ENCODE measurements at places on chromosomes 3 and 15.

DNA sequence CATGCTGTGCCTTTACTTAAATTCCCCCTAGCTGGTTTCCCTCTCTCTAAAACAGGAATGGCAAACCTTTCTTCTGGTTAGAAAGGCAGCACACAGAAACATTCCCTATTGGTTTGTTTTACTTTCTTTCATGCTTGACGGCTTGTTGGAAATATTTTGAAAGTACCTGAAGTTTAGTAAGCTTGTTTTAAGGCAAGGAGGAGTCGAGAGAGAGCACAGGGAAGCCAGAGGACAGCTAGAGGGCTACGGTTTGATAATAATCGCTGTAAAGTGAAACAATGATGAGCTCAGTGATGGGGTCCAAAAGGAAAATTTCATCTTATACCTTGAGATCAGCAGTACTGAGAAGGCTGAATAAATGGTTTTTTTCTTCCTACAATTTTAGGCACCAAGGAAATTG lies 64.1 kb downstream of the ATP13A4 start:
- no peak for DNase-seq

- no peak for DNase-seq
Measured at GRCh38 chr3:139222100-139222657, 121.6 kb upstream of the MRPS22 start.

GRCh38 chr3:21100656-21101359 lies 650.2 kb downstream of the ZNF385D start:
- no peak for DNase-seq

- no peak for DNase-seq
Measured at GRCh38 chr3:30733209-30733608, 126.8 kb downstream of the TGFBR2 start.

GRCh38 chr3:117443014-117443413 lies 733.4 kb downstream of the TUSC7 start:
- no peak for DNase-seq

- no peak for DNase-seq
Measured at GRCh38 chr3:184142199-184142598, 7.0 kb downstream of the EIF2B5 start.

DNA sequence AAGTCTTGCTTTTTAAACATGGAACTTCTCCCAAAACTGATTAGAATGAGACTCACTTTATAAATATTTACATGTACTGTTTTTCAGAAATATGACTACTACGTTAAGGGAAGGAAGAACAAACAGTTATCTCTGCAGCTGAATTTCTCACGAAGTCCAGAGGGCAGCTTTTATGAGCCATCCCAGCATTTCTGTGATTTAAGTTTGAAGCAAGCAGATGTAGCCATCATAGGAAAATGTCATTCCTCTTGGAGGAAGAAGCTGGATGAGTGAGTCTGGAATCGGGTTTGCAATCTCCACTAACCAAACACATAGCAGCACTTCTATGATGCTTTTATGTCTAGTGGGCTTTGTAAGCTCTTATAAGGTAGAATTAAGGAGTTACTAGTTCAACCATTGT lies 53.7 kb downstream of the SCN11A start:
- DNase-seq: no peak

DNA sequence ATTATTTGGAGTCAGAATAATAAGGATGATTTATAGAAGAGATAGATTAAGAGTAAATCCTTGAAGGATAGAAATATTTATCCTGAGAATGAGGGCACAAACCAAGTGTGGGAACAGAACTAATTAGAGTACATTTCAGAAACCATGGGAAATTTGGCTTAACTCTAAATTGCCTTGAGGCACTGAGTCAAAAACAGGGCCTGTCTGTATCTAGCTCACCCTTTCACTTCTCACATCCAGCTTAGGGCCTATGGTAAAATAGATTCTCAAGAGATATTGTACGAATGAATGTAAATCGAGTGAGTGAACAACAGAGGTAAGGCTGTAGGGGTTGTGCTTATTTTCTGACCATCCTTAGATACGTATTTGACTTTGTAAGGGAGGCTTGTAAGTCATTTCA lies 586.1 kb upstream of the DPPA4 start:
- no peak for DNase-seq

DNA sequence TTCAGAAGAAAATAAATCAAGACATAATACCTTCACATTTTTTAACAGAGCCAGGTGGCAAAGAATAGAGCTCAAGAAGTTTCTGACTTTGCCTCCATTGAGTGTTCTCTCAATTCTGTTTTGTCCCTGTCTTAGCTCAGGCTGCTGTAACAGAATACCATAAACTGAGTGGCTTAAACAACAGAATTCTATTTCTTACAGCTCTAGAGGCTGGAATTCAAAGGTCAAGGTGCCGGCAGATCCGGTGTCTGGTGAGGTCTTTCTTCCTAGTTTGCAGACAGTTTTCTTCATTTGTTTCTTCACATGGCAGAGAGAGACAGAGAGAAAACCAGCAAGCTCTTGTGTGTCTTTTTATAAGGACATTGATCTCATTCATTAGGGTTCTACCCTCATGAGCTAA lies 25.6 kb downstream of the IQCH start:
- DNase-seq: no peak

- DNase-seq: no peak
Measured at GRCh38 chr3:188559856-188560255, 405.9 kb downstream of the LPP start.

DNA sequence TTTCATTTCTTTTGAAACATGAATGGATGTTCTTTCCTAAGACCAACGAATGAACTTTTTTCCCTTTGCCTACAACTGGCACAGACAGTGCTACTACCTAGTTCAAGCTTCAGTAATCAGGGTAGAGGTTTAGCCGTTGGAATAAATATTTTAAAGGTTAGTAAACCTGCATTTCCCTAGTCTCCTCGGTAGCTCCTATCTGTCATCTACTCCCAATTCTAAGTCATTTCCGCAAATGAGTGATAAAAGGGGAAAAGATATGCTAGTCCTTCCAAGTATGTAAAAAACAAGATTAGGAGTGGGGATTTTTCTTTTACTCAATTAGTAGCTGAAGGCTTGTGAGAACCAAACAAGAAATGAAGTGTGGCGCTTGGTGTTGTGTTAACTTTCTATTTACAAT lies 15.2 kb downstream of the SLTM start:
- no peak for DNase-seq

GRCh38 chr15:52115598-52116427 lies 3.2 kb upstream of the BCL2L10 start:
- DNase-seq: no peak

DNA sequence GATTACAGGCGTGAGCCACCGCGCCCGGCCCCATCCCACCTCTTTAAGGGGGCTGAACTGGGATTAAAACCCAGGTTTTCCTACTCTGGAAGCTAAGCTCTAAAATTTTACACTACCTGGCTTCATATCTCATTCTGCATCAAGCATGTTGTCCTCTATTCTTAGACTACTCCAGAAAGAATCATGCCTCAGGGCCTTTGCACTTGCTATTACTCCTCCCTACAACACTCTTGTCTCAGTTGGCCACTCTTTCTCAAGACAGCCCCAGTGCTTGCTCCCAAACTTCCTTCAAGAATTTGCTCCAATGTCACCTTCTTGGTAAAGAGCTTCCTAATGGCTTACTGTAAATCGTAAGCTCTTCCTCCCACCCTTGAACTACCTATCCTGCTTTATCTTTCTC lies 521.7 kb downstream of the MAGI1 start:
- no peak for DNase-seq

DNA sequence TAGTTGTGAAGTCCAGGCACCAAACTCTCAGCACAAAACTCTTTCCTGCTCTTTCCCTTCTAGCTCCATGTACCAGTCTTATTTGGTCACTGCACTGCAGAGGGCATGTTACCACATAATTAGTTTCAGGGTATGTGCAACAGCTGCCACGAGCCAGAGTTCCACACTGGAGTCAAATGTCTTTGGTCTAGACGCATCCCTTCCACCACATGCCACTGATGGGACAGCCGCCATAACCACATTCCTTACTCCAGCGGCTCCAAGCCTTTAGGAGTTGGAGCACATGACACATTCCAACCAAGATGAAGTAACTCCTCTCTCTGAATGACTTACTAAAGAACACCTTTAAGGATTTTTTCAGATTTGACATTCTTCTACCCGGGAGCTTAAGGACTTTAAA lies 153.4 kb downstream of the ERC2 start:
- DNase-seq: no peak

DNA sequence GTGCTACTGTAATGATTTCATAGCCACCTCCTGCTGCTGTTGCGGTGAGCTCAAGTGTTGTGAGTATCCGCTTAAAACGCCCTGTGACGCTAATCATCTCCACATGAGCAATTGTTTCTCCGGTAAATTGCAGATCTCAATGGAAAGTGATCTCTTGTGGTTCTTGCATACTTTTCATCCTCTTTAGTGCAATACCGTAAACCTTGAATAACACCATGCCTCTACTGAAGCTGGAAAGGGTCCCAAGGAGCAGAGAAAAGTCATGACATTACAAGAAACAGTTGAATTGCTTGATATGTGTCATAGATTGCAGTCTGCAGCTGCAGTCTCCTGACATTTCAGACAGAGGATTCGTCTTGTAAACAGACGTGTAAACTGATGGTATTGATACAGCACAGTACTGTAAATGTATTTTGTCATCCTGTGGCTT lies 6.0 kb upstream of the CEMIP start:
- DNase-seq: peak; percentile 82

GRCh38 chr3:71520161-71521020 lies 63.1 kb downstream of the FOXP1 start:
- DNase-seq: no peak

DNA sequence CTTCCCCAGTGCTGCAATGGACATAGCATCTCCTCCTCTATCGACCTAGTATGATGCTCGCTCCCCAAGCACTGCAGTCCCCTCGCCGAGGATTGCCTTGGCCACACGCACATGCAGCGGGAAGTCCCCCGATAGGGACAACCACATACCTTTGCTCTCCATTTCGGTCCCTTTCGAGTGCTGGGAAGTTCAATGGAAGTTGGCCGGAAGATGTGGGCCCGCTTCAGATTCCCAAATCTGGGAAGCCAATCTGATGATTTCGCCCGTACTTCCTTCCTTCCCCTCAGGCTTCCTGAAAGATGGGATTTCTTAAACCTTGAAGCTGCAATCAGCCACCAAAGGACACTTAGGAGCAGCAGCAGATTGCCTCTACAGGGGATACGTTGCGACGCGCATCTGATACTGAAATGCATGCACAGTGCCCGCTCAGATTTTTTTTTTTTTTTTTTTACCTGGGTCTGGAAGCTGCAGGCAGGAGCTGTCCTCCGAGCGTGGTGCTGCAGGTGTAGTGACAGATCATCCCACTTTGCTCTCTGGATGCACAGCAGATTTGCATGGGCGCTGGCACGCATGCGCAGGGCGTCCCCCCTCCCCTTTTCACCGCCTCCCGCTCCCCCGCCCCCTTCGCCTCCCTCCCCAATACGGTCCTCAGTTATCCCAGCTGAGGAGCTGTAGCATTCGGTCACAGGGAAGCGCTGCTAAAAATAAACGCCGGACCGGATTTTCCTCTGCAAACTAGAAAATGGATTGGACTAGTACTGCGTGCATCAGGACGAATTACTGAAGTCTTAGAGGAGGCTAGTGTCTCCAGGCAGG lies at the start of gene FGF12:
TSS of gene FGF12 (minus strand) at position 510 of the 816 bp plus-strand sequence.
- DNase-seq: no peak

DNA sequence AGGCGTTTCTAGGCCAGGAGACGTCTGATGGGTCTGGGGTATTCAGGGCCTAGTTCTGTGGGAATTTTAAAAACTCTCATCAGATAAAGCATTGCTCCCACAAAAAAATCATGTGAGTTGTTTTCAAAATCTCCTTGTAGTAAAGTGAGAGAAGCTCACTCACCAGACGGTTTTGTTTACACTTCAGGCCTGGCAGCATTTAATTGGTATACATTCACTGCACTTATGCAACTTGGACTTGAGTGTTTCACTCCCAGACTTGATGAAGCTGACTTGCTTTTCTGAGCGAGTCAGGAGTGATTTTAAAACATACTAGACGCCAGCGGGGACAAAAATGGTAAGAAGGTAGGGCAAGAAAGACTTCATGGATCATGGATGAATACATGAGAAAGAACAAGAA lies 75.2 kb downstream of the SLCO3A1 start:
- DNase-seq: no peak

DNA sequence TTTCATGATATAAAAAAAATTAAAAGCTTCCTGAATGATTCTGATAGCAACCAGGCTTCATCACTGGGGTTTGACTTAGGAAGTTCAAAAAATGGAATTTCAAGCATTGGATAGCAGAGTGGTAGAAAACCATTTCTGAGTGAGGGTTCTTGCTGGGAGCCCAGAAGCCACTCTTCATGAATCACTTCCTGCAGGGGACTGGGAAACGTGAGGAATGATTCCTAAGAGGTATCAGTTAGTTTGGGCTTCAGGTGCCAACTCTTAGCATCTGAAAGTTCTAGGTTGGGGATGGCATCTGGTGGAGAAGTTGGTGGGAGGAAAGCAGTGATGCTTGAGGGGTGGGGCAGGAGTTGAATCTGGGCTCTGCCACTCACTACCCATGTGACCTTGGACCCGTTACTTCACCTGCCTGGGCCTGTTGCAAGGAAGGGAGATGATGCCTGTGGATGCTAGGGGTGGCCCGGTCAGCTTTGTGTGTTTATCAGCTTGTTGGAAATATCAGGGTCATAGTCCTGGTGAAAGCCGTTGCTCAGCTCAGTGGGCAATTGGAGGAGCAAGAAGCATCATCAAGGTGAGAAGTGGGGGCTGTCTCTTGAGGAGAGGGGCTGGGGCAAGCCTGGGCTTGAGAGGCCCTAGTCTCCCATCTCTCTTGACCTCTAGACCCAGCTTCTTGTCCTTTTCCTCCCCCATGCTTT lies 37.0 kb upstream of the TNFAIP8L3 start:
- no peak for DNase-seq

DNA sequence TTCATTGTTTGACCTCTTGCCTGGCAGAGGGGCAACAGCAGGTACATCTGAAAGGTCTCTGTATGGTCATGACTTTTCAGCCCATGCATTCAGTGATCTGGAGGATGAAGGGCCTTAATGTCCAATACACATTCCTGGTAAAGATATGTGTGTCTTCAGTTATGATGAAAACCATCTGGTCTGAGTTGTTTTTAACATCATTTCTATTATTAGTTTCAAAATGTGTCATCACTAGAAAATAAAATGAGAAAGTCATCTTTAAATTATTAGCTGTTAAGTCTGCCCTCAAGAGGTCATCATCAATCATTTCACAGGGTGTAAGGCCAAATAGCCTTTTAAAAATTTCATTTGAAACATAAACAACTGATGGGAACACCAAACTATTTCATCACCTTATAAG lies 92.1 kb upstream of the PLSCR4 start:
- no peak for DNase-seq
